ENCODE measurements at places on chromosomes 1 and 21.

GRCh38 chr1:206839006-206839560 lies 26.3 kb upstream of the IL20 start:
- no peak for DNase-seq

DNA sequence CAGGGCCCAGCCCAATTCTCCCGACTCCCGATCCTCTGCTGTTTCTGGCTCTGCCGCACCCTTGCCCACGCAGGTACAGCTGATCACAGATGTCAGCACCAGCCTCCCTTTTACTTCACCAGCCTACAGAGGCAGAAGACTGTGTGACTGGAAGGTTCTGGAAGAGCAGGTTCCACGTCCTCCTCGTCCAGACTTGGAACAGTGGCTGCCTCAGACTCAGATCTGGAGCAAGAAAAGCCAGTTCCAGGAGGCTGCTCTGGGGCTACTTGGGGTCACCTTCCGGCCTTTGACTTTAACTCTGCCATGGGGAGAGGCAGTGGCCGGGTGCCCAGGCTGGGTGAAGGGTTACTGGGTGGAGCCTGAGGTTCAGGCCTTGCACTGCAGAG lies 16.1 kb upstream of the KLHDC7A start:
- no peak for DNase-seq

DNA sequence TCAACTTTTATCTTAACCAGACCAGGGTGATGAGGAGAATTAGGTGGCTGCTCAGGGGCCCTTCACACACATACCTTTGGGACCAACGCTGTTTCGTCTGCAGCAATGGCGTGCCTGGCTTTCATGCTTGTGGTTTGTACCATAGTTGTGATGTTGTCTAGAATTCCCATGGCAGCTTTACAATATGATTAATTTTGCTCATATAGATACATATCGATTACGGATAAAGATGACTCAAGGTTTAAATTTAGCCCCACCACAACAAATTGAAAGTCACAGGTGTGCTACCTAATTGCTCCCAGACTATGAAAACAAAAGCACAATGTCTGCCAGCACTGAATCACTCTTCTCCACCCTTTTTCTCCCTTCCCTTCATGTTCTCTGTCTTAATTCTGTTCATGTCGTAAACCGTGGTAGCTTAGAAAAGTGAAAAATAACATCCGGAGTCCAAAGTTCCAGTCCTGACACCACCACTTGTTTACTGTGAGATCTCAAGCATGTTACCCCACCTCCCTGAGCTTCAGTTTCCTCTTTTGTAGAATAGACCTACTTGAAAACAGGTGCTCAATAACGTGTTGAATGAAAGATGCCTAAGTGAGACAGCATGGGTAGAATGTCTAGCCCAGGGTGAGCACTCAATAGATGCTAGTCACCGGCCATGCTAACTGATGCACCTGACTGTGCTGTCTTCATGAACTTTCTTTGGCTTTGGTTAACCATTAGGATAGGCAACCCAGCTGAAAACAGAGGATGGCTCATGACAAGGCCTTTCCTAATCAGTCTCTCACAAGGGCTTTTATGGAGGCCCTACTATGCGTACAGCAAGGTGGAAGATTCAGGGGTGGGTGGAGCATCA lies 22.1 kb upstream of the JUN start:
- no peak for DNase-seq

- DNase-seq = no peak
Observed at GRCh38 chr1:89706700-89707012, 73.7 kb downstream of the LRRC8C start.

DNA sequence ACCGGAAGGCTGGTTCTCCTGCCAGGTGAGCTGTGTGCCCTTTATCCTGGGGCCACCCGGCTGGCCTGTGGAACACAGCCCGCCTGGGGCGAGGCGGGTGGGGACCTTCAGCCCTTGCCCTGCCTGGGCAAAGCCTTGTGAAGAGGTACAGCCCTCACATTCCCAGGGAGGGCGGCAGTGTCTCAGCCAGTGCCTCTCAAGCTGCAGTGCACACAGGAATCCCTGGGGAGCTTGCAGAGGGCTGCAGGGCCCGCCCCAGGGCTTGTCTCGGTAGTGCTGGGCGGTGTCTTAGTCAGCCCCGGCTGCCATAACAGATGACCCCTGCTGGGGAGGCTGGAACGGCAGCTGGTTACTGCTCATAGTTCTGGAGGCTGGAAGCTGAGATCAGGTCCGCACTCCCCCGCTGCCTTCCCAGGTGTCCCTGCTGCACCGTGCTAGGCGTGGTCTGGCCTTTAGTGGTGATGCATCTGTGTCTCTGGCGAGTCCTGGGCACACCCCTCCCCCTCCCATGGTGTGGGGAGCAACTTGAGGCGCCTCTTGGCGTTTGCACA lies 12.6 kb downstream of the DFFB start:
- DNase-seq = no peak

DNA sequence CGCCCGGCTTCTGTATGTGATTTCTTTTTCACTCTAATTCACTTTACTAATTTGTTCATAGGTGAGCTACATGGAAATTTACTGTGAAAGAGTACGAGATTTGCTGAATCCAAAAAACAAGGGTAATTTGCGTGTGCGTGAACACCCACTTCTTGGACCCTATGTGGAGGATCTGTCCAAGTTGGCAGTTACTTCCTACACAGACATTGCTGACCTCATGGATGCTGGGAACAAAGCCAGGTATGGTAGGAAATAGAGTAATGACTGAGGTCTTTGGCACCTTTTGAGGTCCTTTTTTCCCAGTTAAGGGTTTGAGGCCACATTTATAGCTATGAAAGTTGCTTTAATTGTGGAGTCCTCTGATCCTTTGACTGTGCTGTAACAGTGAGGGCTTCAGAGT lies 56.9 kb downstream of the KIF1B start:
- DNase-seq = no peak

GRCh38 chr1:240980342-240980741 lies 368.4 kb upstream of the GREM2 start:
- no peak for DNase-seq

DNA sequence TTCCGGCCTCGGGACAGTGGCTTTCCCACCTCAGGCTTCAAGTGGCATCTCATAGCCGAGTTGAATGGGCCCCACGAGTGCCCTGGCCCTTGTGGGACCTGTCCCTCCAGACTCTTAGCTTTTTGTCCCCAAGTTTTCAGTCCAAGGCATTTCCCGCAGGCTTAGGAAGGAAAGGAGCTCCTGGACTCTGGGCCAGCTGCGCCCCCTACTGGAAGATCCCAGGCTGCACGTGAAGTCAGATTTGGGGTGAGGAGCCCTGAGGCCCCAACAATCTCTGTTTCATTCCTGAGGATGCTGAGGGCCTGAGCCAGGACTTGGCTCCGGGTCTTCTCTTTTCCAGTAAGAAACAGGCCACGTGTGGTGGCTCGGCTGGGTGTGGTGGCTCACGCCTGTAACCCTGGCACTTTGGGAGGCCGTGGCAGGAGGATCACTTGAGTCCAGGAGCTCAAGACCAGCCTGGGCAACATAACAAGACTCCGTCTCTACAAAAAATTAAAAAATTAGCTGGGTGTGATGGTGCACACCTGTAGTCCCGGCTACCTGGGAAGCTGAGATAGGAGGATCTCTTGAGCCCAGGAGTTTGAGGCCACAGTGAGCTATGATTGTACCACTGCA lies 67.4 kb downstream of the ARHGEF10L start:
- peak; percentile 6 for DNase-seq

DNA sequence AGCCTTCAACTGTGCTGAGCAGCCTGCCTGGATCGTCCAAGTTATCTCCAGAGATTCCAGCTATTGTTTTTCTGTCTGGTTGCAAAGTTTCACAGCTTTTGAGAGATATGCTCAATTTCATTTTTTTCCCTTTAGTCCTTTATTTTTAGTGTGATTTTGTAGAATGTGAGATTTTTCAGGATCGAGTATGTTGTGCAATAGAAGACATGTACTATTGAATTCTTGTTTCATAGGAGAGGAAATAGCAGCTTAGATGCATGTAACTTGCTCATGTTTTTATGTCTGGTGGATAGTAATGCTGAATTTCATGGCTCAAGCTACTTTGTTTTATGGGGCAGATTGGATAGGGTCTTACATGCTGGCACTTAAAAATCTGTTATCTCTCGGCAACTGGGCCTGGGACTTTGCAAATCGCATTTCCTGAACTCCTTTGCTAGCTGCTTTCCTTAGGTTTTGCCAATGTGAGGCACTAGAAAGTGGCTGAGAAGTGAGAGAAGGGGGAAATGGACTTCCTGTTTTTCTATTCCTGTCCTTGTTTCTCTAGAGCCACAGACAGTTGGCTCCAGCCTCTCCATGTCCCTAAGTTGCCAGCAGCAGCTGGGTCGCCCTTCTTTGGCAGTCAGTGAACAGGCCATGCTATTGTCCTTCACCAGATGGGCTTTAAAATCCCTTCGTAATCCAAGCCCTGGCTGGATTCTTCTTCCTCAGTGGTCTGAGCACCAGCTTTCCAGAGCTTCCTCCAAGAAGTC lies 101.4 kb upstream of the PDE4B start:
- no peak for DNase-seq

DNA sequence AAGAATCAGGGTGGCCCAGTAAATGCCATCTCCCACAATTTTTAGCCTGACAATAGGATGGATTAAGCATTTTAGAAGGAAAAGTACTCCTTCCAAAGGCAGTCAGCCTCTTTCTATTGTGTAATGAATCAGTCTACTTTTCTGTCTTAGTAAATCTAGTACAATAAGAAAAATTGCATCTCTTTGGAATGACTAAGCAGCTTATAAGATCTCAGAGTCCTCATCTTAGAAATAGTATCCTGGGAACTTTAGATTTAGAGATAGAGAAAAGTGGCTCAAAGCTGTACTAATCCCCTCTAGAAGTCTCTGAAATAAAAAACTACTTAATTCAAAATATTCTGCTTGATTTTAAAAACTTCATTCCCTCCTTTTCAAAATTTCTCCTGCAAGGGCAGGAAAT lies 81.4 kb downstream of the SLC44A5 start:
- no peak for DNase-seq

DNA sequence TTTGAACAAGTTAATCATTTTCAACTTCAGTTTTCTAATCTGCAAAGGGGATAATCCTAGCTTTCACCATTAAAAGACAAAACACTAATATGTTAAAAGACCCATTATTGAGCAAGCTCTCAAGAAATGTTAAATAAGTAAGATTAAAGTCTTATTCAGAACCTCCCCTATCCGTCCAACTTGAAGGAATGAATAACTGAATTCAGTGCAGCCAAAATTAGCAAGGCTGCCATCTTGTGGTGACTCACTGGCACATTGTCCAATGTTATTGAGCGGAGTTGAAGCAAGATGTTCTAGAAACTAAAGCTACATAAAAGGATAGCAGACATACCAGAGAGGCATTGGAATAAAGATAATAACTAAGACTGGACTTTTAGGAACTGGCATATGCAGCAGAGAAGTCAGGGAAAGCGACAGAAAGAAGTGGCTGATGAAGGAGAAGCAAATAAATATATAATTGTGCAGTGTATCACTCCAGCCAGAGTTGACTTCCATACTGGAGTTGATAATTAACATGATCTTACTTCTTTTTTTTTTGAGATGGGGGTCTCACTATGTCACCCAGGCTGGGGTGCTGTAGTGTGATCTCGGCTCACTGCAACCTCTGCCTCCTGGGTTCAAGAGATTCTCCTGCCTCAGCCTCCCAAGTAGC lies 8.2 kb upstream of the CAP1 start:
- DNase-seq = no peak

GRCh38 chr1:52906135-52906603 lies 15.4 kb downstream of the ECHDC2 start:
- DNase-seq = no peak

GRCh38 chr1:229819091-229819490 lies 193.0 kb downstream of the URB2 start:
- DNase-seq = no peak

DNA sequence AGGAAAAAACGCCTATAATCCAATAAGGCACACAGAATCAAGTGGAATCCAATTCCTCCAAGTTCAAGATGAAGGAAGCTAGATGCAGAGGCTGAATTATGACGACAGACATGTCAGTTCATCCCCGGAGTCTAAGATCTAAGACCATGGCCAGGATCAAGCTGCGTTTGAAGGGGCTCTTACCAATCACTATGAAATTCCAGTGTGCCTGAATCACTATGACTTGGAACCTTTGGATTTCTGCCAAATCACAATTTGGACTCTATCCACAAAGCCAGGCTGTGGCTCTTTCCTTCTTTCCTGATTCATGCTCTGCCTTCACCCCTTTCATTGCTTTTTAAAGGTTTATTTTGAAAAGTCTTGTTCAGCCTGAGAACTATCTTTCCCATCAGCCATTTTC lies 17.1 kb downstream of the OLIG2 start:
- no peak for DNase-seq

- DNase-seq = no peak
Observed at GRCh38 chr1:18666317-18666920, 35.8 kb downstream of the PAX7 start.

GRCh38 chr21:25409978-25410377 lies 197.3 kb downstream of the MRPL39 start:
- no peak for DNase-seq

- no peak for DNase-seq
Observed at GRCh38 chr1:224773646-224774045, 155.8 kb upstream of the DNAH14 start.

- no peak for DNase-seq
Observed at GRCh38 chr1:13761883-13762282, 61.9 kb downstream of the PRDM2 start.

DNA sequence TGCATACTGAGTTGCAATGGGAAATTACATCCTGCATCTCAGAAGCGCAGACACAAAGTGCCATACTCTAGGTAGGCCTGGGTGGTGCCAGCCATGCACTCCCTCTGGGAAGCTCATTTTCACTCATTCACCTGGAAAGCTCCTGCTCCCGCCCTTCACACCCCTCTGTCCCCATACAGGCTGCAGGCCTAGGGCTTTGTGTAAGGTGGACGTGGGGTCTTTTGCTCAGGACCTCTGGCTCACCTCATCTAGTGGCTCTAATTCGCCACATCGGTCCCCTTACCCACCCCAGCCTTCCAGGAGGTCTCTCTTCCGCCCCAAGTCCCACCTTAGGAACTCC lies 751 bp downstream of the MRPS15 start:
- DNase-seq = no peak

DNA sequence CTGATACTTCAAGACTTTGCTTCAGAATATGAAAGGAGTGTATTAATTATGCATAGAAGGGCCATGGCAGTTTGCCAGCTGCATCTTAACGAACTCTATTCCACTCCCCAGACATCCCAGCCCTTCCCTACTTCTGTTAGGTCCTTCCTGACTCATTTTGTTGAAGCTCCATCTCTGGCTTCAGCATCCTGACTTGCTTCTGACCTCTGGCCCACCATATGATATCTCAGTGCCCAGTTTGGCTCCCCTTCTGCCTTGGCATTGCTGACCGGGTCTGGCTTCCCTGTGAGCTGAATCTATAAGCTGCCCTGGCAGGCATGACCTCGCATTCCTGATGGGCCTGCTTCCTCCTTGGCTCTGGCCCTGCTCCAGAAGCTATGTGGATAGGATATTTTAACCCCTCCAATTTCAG lies 27.6 kb upstream of the ARHGAP29 start:
- DNase-seq = no peak

GRCh38 chr1:22815043-22815365 lies 104.4 kb downstream of the EPHB2 start:
- DNase-seq = no peak

DNA sequence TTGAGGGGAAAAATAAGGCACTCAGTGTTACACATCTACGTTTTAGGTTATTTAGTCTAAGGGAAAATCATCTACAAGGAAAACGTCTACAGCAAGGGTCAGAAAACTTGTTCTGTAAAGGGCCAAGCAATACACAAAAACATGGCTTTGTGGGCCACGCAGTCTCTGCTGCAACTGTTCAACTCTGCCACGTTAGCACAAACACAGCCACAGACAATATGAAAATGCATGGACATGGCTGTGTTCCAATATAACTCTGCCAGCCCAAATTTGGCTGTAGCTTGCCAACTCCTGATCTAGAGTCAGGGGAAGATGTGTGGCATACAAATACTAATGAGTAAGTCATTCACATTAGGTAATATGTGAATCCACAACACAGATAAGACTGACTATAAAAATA lies 40.7 kb downstream of the COA6 start:
- no peak for DNase-seq

All from stimulated activated CD8-positive, alpha-beta memory T cell treated with anti-CD3 and anti-CD28 coated beads, Interleukin-15, amount 100 ng/mL, for 24 hours (primary cell).